ENCODE measurements at places on chromosomes 1 and 21.

DNA sequence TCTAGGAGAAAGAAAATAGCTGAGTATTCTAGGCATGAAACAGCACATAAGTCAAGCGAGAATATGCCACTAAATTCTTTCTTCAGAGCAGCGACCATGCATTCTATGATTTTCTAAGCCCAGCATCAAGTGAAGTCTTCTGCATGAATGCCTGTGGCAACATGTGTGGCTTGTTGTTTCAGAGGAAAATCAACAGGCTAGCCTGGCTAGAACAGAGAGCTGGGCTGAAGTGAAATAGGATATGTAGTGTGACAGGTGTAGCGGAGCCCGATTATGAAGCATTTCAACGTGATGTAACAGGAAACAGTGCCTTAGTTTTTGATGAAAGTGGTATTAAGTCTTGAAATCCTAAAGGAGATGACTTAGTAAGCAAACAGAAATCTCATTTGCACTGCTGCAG, 7.0 kb downstream of the CSDE1 start:
- DNase-seq: no peak

- DNase-seq: no peak
These were observed 385.9 kb downstream of the GPATCH2 start for GRCh38 chr1:217244971-217245370.

- no peak for DNase-seq
These were observed 33.1 kb upstream of the C1orf146 start for GRCh38 chr1:92184632-92185031.

DNA sequence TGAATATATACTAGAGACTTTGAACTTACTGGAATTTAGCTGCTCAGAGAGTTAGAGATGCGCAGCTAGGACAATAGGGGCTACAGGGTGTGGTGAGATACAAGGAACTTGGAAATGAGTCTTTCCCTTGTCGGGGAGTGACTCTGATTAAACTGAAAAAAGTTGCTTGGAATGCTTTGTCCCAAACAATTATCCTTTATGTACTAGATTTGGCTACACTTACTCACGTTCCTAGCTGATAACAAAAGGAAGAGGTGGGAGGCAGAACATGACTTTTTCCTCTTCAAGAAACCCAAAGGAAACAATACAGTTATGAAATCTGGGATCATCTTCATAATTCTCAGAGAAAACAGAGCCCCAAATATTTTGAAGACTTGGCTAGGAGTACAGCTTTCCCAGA, 6.9 kb upstream of the CGN start:
- no peak for DNase-seq

- no peak for DNase-seq
These were observed 67.5 kb downstream of the PLA2G4A start for GRCh38 chr1:186896211-186896610.

DNA sequence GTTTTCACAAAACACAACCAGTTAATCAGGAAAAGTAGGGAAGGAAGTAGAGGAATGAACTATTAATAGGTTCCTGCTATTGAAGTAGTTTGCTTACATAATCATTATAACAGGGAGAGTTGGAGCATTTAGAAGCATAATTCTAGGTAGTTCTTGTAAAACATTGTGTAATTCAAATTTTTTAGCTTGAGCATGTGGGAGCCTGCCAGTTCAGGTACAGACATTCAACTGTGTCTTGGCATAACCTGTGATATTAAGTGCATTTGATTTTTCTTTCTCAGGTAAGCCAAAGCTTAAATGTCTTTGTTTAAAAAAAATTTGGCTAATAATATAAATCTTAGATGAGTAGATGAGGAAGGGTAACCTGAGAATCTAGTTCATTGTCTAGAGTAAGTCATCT, 3.4 kb downstream of the YTHDF2 start:
- no peak for DNase-seq

GRCh38 chr21:15552914-15553494, 176.8 kb upstream of the USP25 start:
- no peak for DNase-seq

GRCh38 chr1:184973272-184974055, 844 bp downstream of the NIBAN1 start:
- DNase-seq: peak; percentile 69

DNA sequence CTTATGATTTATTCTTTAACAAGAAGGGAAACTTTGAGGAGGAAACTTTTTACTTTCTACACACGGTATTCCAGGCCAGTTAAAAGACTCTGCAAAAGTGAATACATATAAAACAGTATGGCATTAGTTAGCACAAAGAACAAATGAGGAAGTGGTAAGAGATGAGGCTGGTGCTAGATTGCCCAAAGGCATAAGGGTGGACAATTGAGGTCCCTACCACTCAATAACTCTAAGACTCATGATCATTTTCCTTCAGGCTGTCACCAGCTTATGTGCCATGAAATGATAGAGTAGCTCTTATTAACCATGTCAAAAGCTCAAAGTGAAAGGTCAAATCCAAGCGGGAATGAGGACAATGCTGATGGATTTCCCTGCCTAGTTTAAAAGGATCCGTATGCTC, 124.5 kb downstream of the TBX15 start:
- no peak for DNase-seq

- DNase-seq: no peak
These were observed 3.0 kb downstream of the FMO1 start for GRCh38 chr1:171251042-171251951.

- no peak for DNase-seq
These were observed 12.1 kb upstream of the C8B start for GRCh38 chr1:56977910-56978309.

DNA sequence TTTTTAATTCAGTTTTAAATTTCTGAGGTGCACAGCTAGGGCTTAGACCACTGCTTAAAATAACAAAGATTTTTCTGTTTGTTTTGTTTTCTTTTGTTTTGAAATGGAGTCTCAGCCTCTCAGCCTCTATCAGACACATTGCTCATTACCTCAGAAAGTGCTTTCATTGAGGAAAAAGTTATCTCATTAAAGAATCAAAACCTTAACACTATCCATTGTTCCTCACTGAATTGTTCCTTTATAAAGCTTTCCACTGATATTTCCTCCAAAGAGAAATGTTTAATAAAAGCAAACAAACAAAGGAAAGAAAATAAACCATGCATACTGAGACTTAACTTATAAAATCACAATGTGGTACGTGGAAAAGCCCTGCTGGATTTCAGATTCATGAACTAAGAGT, 63.8 kb downstream of the SIPA1L2 start:
- DNase-seq: no peak

DNA sequence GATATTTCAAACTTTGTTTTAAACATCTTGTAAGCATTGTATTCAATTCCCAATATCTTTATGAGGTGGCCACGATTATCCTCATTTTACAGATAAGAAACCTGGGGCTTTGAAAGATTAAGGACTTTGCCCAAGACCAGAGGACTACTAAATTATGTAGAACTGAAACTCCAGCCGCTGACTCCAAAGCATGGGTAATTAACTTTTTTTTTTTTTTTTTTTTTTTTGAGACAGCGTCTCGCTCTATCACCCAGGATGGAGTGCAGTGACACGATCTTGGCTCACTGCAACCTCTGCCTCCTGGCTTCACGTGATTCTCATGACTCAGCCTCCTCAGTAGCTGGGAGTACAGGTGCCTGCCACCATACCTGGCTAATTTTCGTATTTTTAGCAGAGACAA, 68.7 kb downstream of the ALG14 start:
- no peak for DNase-seq

- DNase-seq: no peak
These were observed 113.6 kb upstream of the IGSF21 start for GRCh38 chr1:17994046-17994445.

- no peak for DNase-seq
These were observed 37.2 kb downstream of the PTPN14 start for GRCh38 chr1:214514032-214514818.

- no peak for DNase-seq
These were observed 23.8 kb downstream of the AJAP1 start for GRCh38 chr1:4678066-4678717.

DNA sequence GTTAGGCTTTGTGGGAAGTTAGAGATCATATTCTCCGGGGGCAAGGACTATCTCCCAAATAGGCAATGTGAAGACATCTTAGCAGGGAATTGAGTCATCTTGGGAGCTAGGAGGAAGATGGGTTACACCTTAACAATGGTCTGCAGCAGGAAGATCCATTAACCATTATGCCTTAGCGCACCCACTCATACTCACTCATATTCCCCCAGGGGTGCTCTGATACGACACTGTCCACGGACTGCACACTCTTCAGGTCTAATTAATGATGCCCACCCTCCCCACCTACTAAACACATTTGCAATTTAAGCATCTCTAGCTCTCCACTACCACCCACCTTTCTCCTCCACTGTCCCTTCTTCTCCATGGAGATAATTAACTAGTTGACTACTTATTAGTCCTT, 857 bp upstream of the AK5 start:
- no peak for DNase-seq

DNA sequence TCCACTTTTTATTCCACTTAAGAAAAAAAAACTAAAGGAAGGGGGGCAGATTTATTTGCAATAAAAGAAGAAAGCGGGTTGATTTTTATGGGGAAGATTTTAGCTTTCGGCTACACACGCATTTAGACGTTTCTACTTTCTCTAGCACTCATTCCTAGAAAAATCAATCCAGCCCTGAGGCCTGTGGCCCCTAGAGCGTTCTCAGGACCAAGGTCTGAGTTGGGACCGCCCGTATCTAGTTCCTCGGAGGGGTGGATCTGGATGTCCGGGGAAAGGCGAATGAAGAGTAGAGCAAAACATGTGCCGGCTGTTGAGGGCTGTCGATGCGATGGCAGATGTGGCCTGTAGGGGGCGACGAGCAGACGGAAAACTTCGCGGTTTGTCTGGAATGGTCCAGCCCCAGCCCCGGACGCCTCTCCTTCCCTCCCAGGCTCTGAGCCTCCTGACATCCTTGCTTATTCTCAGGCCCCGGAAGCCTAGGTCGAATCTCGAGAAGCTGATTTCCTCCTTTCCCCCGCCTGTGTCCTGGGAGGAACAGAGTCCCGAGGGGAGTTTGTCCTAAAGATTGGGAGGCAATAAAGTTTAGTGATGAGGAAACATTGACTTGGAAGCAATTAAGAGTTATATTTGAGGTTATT, 5.2 kb downstream of the FOXD3 start:
- DNase-seq: peak; percentile 85

- peak; percentile 80 for DNase-seq
These were observed 540 bp downstream of the ARHGEF2 start for GRCh38 chr1:155977690-155978324.

- no peak for DNase-seq
These were observed 20.7 kb upstream of the RCC2 start for GRCh38 chr1:17460219-17460618.

- no peak for DNase-seq
These were observed 98.2 kb downstream of the UCK2 start for GRCh38 chr1:165925498-165926079.

DNA sequence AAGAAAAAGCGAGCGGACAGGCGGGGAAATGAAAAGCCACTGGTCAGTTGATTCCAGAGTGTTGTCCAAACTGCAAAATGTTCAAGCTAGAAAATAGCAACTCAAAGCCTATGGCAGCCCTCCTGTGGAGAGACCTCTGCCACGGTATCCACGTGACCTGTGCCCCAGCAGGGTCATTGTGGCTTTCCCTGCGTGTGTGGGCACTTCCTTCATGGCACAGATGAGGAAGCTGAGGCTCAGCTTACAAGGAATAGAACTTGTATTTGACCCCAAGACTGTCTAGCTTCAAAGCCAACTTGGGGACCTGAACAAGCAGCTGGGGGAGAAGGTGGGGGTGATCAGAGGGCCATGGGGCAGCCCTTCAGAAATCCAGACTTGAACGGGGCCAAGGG, 15.6 kb upstream of the PLEKHG5 start:
- no peak for DNase-seq

DNA sequence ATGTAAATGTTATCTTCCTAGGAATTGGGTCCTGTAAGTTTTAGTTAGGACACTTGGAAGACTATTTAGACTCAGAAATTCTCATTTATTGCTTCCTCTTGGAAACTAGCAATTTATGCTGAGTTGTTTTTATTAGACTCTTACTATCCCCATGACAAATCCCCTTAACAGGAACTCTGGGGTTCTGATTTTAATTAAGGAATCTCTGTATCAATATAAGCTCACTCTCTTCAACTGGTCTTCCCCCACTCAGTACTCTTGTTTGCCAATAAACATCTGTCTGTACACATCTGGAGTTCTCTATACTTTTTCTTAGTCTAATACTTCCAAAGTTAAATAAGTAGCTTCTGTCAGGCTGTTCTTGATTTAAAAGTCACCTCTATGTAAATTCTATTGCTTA, 64.1 kb upstream of the TBX15 start:
- no peak for DNase-seq

GRCh38 chr1:184429335-184429734, 42.5 kb downstream of the C1orf21 start:
- DNase-seq: no peak

- no peak for DNase-seq
These were observed 32.9 kb upstream of the CLDN8 start for GRCh38 chr21:30248844-30249243.

GRCh38 chr21:34276711-34277425, 86.9 kb upstream of the KCNE2 start:
- DNase-seq: no peak

DNA sequence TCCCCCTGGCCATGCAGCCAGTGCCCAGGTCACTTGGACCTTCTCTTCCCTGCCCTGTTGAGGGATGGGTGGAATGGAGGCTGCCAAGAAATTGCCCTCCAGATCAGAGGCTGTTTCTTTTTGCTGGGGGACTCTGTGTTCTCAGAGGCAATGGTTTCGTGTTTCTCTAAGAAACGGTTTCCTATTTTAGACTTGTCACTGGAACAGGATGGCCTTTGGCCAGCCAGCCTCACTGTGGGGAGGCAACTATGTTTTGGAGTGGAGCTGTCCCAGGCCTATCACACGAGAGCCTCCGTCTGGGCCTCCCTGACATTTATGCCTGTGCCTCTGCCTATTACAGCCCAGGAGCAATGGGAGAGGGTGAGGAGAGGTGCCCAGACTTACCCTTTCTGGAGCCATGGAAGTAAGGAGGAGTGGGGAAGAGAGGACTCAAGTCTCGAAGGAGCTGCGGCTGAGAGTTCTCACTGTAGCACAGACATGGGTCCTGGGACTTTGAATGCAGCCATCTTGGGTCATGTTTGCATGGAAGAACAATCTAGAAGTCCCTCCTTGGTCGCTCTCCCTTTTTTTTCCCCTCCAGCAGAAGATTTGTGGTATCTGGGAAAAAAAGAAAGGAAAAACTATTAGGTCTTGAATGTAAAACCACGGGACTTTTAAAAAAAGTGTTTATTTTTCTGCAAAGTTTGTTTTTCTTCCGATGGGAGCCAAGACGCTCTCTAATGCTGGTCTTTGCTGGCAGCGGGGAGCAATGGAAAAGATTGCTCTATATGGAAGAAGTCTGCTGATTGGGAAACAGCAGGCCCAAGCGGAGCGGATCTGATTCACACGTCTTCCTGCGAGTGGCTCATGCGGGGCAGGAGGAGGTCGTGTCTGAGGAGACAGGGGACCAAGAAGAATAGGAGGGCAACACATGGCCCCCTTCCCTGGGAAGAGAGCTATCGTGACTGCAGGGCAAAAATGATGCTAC, 219.2 kb downstream of the FOXD2 start:
- DNase-seq: peak; percentile 56

GRCh38 chr1:210311726-210312493, 16.8 kb upstream of the HHAT start:
- no peak for DNase-seq

- no peak for DNase-seq
These were observed 32.1 kb upstream of the NEK7 start for GRCh38 chr1:198124673-198125072.

Measured in left forelimb (tissue), 1 donor.